NCI-H1436 treated with DMSO at 0.1 percent for 48 hours (cell line): ENCODE measurements at places on chromosomes 7 and 10.
A peak's percentile ranks its signal among the peaks of the same experiment; 100 is the strongest.

DNA sequence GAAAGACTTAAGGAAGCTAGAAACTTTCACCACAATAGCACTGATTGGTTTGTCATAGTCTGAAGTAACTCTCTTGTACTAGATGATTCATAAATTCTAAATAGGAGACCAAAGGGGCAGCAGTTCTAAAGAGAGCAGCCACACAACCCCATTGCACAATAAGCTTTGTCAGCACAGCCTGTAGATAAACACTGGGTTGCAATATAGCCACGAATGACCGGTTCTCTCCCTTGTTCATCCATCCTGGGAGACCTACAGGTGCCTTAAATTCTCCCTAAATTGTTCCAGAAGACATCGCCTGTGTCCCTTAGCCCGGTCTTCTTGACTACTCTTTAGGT is 167.0 kb downstream of the SNX13 start:
- DNase-seq: no peak

DNA sequence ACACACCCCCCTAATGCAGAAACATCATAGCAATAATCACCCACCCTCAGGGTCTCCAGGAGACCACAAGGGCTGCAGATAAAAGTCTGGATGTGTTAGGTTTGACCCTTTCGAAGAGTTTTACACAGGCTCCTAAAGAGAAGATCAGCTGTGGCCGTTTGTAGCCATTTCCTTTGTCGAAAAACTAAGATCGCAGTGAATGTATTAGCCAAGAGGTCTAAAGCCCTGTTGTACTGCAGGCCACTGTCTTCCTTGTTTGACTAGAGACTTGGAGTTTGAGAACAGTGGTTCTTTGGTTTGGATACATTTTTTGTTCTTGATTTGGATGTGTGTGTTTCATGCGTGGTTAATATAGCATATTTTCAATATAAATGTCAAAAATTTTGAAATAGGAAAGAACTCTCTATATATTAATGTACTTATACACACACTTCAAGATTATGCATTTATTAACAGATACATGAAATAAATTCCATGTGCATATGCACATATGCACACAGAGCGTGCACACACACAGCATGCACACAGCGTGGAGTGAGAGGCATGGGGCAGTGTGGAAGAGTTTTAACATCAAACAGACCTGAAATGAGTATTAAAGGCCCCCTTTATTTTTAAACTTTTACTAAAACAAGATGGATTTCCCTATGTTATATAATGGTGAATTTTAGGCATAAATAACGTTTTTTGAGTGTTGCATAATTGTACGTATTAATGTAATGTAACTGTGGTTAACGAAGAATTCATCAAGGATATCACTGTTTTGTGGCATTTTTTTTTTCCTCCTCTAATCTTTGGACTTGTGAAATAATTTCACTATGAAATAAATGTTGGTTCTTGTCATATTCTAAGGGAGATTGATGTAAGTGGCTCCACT is 2.2 kb downstream of the IKZF1 start:
- no peak for DNase-seq

GRCh38 chr10:75073442-75073841 is 38.0 kb upstream of the SAMD8 start:
- DNase-seq: no peak

DNA sequence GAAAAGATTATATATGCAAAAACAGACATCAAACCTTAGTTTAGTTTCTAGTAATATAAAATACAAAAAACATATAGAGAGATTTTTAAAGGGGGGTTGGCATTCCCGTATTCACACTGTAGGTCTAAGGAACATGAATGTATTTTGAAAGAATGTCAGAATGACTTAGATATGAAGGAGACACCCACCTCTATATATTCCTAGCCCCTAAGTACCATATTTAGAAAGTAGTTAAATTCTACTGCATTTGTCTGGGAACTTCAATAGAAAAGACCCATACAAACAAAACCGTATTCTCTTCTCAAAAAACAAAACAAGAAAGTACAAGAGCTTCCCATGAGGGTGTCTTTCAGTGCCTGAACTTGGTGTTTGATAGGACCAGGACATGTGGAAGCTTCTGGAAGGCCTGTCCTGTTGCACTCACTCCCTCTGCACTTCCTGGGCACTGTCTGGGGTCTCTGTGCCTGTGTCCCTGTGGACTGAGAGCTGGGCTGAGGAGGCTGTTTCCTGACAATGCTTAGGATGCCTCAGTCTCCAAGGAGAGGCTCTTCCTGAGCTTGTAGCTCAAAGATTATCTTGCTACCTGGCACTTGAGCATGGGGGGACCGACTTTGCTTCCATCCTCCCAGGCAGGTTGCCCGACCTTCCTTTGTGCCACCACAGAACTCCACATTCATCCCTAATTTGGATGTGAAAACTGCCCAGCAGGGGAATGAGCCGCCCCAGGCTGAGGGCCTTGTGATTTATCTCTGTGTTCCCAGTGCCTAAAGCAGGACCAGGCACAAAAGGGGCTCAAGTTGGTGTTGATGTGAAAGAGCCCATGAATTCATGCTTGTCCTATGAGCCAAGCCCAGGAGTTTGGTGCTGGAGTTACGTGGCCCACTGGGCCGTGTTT is 44.4 kb upstream of the KLF6 start:
- DNase-seq: no peak

DNA sequence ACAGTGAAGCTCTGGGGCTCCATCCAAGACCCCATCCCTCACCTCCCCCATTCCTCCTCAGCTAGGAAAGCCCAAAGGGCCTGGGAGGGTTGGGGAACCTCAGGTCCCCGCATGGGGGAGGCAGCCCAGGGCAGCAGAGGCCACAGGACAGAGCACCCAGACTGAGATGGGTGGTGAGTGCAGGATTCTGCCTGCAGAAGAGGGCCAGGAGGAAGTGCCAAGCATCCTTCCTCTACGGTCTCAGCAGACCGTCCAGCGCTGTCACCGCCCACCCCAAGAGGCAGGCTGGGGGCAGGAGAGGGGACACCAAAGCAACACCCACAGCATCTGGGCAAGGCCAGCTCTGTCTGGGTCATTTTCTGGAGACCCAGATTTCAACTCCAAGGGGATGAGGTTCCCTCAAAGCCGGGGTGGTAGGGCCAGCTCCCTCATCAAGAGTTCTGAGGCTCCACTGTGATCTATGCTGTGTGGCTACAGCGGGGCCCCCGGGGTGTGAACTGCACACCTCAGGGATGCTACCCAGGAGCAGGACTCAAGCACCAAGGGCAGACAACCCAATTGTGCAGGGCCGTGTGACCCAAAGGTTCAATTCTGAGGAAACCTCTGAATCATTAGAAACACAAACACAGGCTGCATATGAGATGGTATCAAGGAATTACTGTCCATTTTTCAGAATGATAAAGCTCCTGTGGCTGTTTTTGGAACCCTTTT is 46.8 kb downstream of the CAMK2B start:
- DNase-seq: no peak

DNA sequence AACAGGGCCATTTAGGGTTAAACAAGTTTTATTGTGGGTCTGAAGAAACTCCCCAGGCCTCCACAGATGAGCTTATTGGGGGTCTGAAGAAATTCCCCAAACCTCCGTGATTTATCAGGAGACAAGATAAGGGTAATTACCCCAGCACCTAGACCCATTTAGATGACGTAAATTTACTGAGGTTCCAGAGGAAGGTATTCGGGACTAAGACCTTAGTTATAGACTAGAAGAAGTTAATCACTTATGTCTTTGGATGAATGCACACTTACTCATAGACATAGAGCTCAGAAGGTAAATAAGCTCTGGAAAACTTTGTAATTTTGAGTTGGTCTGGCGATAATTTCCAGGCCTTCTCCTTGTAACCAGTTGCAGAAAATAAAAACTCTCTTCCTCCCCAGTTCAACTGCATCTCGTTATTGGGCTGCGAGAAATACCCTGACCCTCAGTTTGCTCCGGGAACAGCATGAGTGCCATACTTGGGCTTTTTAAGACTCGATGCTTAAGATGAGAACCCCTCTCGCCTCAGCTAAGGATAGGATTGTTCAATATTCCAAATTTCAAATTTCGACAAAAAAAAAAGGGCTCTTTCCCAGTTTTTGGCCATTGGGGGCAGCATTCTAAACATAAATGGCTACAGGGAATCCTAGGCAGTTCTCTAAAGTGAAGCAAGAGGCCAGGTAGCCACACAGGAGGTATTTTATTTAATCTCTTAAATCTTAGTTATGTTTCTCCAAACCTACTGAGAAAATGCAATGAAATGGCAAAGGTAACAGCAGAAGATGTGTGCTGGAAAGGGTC is 74.7 kb upstream of the PFKP start:
- no peak for DNase-seq

GRCh38 chr7:1555813-1556543 is at the start of gene TMEM184A:
Gene TMEM184A (minus strand): TSS chr7:1556205. CDS start chr7:1555484, 721 bp downstream.
- peak; percentile 70 for DNase-seq

- no peak for DNase-seq
These were observed 672.2 kb upstream of the LRRN3 start for GRCh38 chr7:110418659-110419280.

- no peak for DNase-seq
These were observed 67.1 kb downstream of the GNAT3 start for GRCh38 chr7:80444811-80445210.

- DNase-seq: no peak
These were observed 213.4 kb upstream of the CDC14C start for GRCh38 chr7:48710995-48711394.

DNA sequence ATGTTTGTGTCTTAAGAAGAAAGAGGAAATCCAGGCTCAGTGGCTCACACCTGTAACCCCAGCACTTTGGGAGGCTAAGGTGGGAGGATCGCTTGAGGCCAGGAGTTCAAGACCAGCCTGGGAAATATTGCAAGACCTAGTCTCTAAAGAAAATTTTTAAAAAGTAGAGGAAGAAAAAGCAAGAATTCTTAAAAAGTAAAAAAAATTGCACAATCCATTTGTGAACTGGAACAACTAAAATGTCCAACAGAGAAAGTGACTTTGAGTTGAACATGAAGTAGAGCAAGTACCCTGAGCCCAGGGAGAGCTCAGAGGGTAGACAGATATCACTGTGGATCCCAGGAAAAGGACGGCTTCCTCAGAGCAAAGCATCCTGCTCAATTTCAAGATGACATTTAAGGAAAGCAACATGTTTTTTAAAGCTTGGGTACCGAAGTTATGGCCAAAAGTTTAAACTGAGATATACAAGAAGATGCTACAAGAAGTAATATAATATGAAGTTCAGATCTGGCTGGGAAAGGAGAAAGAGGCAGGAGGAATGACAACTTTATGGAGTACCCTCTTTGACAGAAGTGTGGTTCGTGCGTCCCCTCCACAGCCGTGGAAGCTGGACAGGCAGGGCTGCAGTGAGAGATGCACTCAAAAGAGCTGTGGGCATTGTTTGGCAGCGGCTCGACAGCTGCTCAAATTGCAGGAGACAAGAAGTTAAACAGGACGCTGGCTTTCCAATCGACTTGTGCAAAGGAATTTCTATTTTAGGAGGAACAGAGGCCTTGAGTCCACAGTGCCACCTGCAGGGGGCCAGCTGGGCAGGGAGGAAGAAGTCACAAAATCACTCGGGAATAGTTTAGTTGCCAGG is 201.3 kb downstream of the JCAD start:
- DNase-seq: no peak

DNA sequence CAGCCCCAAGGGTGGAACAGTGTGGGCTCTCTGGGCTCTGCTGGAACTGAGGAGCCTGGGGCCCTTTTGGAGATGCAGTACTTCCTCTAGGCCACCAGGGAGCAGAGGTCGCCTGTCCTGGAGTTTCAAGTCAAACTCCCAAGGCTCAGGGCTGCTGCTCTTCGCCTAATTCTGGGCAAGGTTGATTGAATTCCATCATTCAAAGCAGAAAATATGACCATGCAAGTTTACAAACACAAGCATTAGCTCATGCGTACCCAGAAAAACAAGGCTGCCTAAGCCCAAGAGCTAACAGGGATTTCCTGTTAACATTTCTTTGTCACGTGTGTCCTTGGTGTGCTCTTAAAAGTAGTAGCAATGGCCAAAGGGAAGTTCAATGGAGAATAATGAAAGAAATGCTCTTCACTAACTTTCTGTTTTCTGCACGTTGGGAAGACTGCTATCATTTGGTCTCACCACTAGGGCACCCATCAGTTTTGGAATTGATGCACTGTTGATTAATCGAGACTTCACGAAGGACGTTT is 20.1 kb downstream of the LDB3 start:
- DNase-seq: no peak

DNA sequence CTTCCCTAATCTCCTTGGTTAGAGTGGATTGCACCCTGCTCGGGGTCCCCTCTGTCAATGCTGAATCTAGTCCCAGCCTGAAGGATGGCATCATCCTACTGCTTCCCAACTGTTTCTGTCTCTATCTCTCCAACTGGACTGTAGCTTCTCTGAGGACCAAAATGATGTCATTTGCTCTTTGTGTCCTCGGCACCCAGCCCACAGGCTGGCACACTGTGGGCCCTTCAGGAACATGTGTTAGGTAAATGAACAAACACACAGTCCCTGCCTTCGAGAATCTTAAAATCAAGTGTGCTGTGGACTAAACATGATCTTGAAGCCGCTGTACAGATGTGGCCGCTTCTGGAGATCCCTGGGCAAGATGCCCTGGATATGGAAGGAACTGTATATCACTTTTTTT is 5.0 kb upstream of the CDH23 start:
- DNase-seq: no peak

DNA sequence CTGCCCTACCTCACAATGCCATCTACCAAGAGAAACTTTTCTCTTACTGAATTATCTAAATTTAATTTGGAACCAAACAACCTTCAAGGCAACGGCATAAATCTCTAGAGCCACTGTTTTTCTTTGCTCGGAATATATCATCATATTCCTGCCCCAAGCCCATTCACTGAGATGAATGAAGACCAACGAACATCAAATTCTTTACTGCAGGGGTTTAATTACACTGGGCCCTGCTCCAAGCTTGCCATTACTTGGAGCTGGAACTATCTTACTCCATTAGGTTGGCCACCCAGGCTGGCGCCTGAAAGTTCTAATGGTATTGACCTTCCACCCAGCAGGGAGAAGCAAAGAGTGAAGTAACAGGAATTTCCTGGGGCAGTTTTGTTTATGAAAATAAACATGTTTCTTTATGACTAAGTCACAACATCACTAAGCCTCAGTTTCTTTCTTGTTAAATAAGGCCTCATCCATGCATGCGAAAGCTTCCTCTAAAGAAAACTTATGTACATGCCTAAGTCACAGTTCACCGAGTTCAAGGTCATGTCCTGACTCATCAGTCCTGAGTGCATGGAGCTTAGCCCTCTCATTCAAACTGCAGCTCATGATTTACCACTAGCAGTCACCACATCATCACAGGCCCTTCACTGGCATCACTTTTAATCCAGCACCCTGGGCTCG is 42.1 kb upstream of the ANAPC16 start:
- DNase-seq: no peak

GRCh38 chr10:12287772-12288171 is 61.6 kb upstream of the CAMK1D start:
- no peak for DNase-seq

- no peak for DNase-seq
These were observed 193.6 kb downstream of the MAD1L1 start for GRCh38 chr7:2038931-2039728.

DNA sequence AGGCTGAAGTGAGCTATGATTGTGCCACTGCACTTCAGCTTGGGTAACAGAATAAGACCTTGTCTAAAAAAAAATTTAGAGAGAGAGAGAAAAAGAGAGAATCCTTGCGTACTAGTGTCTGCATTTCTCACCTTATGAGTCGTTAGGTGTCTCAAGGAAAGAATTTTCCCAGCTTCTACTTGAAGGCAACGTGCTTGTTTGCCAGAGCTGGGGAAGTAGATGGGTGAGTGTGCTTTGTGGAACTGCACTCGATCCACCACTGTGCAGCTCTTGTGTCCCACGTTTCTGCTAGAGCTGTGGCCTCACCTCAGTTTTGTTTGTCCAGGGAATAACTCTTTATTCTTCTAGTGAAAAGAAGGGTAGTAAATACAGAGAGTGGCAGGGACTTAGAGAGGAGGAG is 38.9 kb downstream of the HDAC9 start:
- DNase-seq: no peak

- no peak for DNase-seq
These were observed 14.5 kb downstream of the LBX1 start for GRCh38 chr10:101214446-101215396.
